Activated CD4-positive, alpha-beta T cell treated with anti-CD3 and anti-CD28 coated beads, Interleukin-2, amount 10 ng/mL, durations not matched to agents 7 days and 5 days (primary cell): ENCODE measurements at places on chromosomes 13 and 19. TPM values are rescaled to one million over a fixed set of nuclear protein-coding genes. Genes with fewer than 3 reads are reported as not detected.

DNA sequence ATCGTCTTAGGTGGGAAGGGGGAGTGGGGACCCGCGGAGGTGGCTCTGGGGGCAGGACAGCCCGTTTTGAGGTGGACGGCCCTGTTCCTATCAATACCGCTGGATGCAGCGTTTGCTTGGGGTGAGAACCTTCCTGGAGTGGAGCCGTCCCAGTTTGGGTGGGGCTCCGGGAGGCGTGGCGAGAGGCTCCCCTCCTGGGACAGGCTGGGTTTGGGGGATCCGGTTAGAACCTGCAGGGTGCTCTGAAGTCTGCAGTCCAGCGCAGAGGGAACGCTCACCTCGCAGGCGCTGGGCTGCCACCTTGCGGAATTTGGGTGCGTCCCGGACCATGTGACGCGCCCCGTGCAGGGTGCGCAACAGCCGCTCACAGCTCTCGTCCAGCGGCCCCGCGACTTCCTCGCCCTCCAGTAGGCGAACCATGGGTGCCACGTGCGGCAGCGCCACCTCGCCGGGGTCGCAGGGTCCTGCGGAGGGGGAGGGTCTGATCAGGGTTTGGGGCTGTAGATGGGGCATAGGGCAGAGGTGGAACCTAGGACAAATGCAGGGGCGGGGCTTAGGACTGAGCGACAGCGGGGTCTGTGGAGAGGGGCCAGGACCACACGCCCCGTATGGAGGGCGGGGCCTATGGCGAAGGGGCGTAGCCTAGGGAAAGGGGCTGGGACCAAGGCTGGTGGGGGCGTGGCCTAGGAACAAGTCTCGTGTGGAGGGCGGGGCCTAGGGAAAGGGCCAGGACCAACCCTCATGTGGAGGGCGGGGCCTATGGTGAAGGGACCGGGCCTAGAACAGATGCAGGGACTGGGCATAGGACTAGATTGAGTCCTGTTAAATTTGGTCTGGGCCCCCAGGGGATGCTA is 13.8 kb downstream of the SH2D3A start:
- no peaks in the 10 kb centered on the region for H3K27me3 ChIP-seq
- H3K27ac ChIP-seq: peak overlapping the region; percentile 90
- peaks cover 36% of the 10 kb centered on the region for H3K36me3 ChIP-seq
- DNase-seq: peak; percentile 84

- DNase-seq: peak; percentile 62
- no peaks in the 10 kb centered on the region for H3K36me3 ChIP-seq
- H3K27me3 ChIP-seq: peaks cover 60% of the 10 kb centered on the region
- H3K4me3 ChIP-seq: no peak overlapping the region
Measured at GRCh38 chr19:53906211-53907192, 2.6 kb upstream of the CACNG7 start.

DNA sequence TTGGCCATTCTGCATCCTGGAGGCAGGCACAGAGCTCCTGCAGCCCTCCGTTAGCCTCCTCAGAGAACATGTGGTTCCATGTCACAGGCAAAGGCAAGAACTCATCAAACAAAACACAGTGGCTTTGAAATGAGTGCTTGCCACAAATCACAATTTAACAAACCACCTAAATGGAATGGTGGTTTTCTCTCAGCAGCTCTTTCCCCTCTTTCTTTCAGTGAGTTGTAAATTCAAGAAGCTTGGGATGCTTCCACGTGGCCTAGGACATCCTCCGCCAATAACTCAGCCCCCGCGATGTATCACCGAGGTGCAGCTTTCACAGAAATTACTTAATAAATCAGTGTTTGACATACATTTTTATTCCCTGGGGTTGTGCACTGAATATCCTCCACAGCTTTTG is 65.4 kb upstream of the RFC3 start:
- H3K27me3 ChIP-seq: peaks cover 5% of the 10 kb centered on the region
- DNase-seq: no peak
- no peak overlapping the region for H3K27ac ChIP-seq
- no peaks in the 10 kb centered on the region for H3K4me1 ChIP-seq
- no peaks in the 10 kb centered on the region for H3K36me3 ChIP-seq
- no peak overlapping the region for H3K4me3 ChIP-seq

The SUGT1 gene
- total RNA-seq: 44.0 TPM

The THSD1 gene
- 0.27 TPM for total RNA-seq

The ZNF567 gene
- 10.8 TPM for total RNA-seq

GRCh38 chr19:29290853-29291252 is 77.9 kb upstream of the UQCRFS1 start:
- H3K36me3 ChIP-seq: no peaks in the 10 kb centered on the region
- DNase-seq: no peak
- H3K27me3 ChIP-seq: no peaks in the 10 kb centered on the region
- no peak overlapping the region for H3K4me3 ChIP-seq
- no peaks in the 10 kb centered on the region for H3K4me1 ChIP-seq

DNA sequence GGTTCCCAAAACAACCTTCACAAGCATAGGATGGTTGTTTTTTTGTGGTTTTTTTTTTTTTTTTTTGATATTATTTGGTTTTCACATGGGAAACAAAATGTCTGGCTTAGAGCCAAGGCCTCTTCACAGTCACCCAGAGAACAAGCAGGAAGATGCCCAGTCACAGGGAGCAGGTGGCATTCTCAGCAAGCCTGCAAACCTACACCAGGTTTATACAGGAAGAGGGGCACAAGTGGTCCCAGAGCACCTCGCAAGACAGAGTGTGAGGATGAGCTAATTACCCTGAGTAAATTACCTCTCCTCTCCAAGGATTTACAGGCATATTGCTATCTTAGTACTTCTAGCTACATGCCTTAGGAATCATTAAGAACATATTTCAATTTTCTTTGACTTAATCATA is 1375.6 kb downstream of the EFNB2 start:
- no peaks in the 10 kb centered on the region for H3K4me1 ChIP-seq
- H3K27ac ChIP-seq: no peak overlapping the region
- H3K4me3 ChIP-seq: no peak overlapping the region
- no peak for DNase-seq

GRCh38 chr19:28495046-28495445 is 717.9 kb downstream of the UQCRFS1 start:
- DNase-seq: no peak
- no peaks in the 10 kb centered on the region for H3K36me3 ChIP-seq
- H3K27me3 ChIP-seq: no peaks in the 10 kb centered on the region
- no peak overlapping the region for H3K27ac ChIP-seq

The SIGLEC12 gene
- total RNA-seq: 1.0 TPM

DNA sequence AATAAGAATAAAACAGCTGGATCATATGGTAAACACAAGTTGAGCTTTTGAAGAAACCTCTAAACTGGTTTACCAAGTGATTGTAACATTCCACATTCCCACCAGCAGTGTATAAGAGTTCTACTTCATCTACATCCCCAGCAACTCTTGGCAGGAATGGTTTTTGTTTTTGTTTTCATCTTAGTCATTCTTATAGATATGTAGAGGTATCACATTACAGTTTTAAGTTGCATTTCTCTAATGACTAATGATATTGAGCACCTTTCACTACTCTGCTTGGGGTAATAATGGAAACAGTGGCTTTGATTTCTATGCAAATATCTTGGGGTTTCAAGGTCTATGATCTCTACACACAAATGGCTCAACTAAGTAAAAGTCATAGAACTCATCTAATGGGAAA is 614.5 kb downstream of the TBC1D4 start:
- H3K27ac ChIP-seq: no peak overlapping the region
- no peaks in the 10 kb centered on the region for H3K36me3 ChIP-seq
- H3K4me3 ChIP-seq: no peak overlapping the region
- DNase-seq: no peak
- no peaks in the 10 kb centered on the region for H3K27me3 ChIP-seq

The NCCRP1 gene
- total RNA-seq: not detected
